B cell (primary cell): ENCODE measurements at places on chromosomes 2 and 18.
A peak's percentile ranks its signal among the peaks of the same experiment; 100 is the strongest.

DNA sequence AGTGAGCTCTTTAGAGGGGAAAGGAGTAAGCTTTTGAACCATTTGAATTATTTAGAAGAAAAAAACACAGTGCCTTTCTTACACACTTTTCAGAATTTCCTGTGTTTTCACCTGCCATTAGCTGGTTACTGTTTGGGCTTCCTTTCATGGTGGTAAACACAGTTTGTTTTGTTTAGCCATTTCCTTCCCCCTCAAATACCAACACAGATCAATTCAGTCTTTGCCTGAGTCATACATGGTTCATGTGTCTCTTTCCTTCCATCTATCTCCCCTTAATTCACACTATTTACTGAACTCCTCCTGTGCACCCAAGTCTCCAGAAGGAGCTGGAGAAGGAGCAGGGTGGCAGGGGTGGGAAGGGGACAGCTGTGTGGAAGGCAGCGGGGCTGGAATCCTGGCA, 45.0 kb downstream of the TCF7L1 start:
- DNase-seq, result no peak

DNA sequence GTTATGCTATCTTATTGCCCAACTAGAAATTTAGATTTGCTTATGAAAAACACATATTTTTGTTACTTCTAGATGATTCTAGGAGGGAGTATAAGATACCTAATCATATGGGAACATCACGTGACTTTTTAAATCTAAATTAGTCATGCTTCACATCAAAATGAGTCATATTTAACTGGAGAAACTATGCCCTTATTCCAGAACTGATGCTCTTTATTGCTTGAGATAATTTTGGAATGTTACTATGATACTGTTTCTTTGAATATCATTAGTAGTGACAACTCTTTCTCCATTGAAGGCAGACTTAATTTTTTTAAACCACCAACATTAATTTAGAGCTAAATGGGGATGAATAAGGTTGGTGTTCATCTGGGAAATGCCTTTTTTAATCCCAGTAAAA, 19.9 kb upstream of the ELAC1 start:
- DNase-seq, result no peak

- no peak for DNase-seq
These were observed 184.6 kb upstream of the BOD1L2 start for GRCh38 chr18:56962322-56962721.

GRCh38 chr18:2961821-2962220, 51.1 kb downstream of the LPIN2 start:
- peak; percentile 56 for DNase-seq

GRCh38 chr2:219446689-219447088, 12.0 kb downstream of the SPEG start:
- no peak for DNase-seq

DNA sequence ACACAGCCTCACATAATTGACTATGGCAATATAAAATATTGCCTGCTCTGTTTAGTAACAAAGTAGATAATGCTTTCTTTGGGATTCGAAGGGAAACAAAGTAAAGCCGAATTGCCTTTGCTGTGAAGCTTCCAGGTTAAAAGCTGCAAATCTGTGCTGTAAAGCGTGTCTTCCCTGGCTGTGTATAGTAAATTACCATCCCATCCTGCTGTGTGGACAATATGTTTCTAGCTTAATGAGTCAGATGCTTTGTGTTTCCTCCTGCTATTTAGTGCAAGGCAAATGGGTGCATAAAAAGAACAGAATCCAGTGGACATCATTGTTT, 265.1 kb downstream of the SOCS6 start:
- DNase-seq, result no peak

- DNase-seq, result no peak
These were observed 305.4 kb downstream of the NCKAP5 start for GRCh38 chr2:133262893-133263292.
